ENCODE measurements at places on chromosomes 4 and X.

- no peak for DNase-seq
These were observed 19.1 kb downstream of the BCOR start for GRCh38 chrX:40078489-40079227.

- no peak for DNase-seq
These were observed 42.1 kb upstream of the MAGEA4 start for GRCh38 chrX:151870602-151871001.

DNA sequence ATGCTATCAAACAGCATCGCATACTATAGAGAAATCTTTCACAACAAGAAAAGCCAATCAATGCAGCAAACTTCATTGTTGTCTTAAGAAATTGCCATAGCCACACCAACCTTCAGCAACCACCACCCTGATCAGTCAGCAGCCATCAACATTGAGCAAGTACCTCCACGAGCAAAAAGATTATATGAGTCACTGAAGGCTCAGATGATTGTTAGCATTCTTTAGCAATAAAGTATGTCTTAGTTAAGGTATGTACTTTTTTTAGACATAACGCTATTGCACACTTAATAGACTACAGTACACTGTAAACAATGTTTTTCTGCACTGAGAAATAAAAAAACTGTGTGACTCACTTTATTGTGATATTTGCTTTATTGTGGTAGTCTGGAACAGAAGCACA, 37.8 kb upstream of the FUNDC1 start:
- DNase-seq, result no peak

- no peak for DNase-seq
These were observed 201.2 kb downstream of the CHIC2 start for GRCh38 chr4:53863158-53863557.

GRCh38 chr4:102815981-102816380, 11.4 kb downstream of the UBE2D3 start:
- DNase-seq, result no peak

- DNase-seq, result no peak
These were observed 17.6 kb downstream of the G3BP2 start for GRCh38 chr4:75655562-75655961.

- DNase-seq, result no peak
These were observed 1.0 kb upstream of the TLR1 start for GRCh38 chr4:38805530-38806145.

GRCh38 chrX:3440981-3441380, 94.5 kb upstream of the MXRA5 start:
- no peak for DNase-seq

DNA sequence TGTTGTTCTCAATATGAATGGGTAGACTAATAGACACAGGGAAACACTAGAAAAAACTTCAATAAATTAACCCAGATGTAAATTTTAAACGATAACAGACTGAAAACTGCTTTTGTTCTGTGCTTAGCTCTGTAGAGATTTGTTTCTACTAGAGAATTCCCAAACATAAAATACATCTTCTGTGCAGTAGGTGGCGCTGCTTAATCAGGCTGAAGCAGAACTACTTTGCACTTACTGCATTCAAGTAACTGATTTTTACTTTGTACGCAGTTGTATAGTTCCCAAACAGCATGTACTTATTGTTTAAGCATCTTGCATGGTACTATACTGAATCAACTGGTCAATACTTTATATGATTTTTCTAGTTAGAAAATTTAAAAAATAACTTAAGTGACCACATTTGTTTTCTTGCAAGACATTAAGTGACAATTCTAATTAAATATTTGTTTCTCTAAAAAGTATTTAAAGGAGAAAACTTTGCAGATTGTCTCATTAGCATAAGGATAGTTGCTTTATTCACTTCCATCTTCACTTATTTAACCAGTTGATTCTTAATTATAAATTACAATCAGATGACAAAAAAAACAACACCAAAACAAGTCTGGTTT, 490.6 kb downstream of the IL15 start:
- peak; percentile 59 for DNase-seq
